ENCODE measurements at places on chromosomes 2 and 18. TPM values are rescaled to one million over a fixed set of nuclear protein-coding genes. Genes with fewer than 3 reads are reported as not detected.

TRIM43 gene
- total RNA-seq = not detected

METAP1D gene
- total RNA-seq = 6.6 TPM

MBP gene
- total RNA-seq = 4.0 TPM

TTC39C gene
- total RNA-seq = 31.5 TPM

Data from uterine smooth muscle cell (primary cell).